AG08396 (cell line): ENCODE measurements at places on chromosomes 5 and 9.
A peak's percentile ranks its signal among the peaks of the same experiment; 100 is the strongest.

DNA sequence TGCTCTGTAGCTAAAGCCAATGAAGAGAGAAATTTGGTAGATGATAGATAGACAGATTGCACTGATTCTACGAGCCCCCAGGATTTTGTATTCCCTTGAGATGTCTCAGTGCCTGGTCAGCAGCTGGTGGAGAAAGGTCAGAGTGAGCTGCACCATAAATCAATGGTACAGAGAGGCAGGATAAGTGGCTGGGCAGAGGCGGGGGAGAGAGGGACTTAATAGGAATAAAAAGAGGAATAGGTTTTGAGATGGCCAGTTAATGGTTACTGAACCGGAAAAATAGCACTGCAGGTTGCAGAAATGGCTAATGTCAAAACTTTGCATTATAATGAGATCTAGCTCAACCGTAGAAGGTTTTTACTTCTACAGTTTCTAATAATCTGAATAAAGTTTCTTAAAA is 47.9 kb upstream of the SLC12A2 start:
- DNase-seq = no peak

DNA sequence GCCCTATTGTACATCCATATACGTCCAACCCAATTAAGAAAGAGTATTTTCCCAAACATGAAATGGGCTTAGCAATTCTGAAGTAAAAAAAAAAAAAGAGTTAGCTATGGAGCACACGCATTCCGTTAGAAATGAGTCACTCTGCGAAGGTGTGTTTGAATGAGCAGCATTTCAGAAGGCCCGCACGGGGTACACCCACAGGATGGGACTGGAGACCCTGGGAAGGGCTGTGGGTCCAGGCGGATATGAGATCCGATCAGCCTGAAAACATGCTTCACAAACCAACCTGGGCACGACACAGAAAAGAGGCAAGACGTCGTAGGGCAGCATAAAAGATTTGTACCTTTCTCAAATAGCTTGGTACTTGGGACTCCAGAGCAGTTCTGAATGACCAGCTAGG is 173.9 kb upstream of the KLF9 start:
- no peak for DNase-seq

DNA sequence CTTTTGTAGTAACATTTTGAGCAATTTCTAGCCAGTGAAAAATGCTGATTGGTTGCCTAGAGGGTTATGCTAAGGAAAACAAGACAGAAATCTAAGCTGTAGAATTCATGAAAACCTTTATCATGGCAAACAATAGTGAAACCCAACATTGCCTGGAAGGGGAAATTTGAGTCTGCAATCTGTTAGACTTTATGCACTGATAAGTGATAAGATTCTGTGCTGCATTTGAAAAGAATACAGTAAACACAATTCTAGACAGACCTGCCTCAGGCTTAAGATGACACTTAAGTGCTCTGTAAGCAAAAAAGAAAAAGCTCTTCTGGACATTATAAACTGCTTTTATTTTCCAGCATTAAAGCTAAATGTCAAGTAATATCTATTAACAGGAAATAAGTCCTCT is 519.3 kb downstream of the ISL1 start:
- DNase-seq = no peak

- peak; percentile 24 for DNase-seq
Observed at GRCh38 chr9:6686396-6686795, 40.9 kb upstream of the GLDC start.

- no peak for DNase-seq
Observed at GRCh38 chr5:106690585-106690984, 980.2 kb downstream of the EFNA5 start.

DNA sequence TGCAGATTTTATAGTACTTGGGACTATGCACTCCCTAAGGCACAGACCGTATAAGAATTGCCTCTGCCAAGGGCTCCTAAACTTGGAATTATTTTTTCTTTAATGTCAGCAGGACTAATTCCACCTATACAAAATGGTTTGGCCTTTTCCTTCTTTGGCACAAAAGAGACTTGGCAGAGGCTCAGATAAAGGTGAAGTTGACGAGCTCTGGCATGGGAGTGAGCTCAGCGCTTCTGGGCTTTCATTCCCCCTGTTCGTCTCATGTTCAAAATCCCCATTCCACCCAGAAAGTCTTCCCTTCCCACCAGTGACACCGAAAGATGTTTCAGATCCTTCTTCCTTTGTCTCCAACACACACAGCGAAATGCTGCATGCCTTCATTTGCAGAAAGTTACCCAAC is 61.2 kb downstream of the F2RL2 start:
- DNase-seq = no peak

GRCh38 chr5:116424258-116424615 is 150.4 kb downstream of the SEMA6A start:
- no peak for DNase-seq

DNA sequence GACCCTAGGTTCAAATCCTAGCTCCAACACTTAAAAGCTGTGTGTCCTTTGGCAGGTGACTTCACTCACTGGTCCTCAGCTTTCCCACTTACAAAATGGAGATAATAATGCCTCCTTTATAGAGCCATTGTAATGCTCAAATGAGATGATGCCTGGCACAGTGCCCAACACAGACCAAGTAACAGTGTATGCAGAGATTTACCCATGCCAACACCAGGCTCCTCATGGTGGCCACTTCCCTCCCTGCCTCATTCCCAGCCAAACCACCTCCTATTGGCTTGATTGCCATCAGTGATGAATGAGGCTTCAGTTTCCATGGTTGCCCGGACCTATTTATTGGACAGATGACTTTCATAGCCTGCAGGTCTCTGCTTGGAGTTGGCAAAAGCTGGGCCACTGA is 469.4 kb downstream of the CDK5RAP2 start:
- no peak for DNase-seq

DNA sequence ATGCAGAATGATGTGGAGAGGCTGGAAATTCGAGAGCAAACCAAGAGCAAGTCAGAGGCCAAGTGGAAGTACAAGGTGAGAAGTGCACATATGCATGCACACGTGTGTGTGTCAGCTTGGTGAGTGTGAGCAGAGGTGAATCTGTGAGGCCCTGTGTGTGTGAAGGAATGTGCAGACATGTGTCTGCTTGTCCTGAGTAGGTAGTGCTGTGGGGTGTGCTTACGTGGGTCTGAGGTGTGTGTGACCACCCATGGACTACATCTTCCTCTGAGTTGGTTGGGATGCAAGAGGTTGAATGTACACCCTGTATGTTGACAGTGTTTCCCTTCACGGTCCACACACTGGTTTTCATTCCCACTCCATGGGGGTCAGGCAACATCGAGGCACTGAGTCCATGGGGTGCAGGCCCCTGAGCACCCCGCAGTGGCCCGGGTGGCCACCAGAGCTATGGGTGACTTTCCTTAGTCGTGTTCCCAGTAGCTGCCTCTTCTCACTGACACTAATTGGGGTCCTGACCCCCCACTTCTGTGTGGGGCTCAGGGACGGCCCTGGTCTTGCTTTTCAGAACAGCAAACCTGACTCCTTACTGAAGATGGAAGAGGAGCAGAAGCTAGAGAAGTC is 86.7 kb downstream of the PHF2 start:
- no peak for DNase-seq

DNA sequence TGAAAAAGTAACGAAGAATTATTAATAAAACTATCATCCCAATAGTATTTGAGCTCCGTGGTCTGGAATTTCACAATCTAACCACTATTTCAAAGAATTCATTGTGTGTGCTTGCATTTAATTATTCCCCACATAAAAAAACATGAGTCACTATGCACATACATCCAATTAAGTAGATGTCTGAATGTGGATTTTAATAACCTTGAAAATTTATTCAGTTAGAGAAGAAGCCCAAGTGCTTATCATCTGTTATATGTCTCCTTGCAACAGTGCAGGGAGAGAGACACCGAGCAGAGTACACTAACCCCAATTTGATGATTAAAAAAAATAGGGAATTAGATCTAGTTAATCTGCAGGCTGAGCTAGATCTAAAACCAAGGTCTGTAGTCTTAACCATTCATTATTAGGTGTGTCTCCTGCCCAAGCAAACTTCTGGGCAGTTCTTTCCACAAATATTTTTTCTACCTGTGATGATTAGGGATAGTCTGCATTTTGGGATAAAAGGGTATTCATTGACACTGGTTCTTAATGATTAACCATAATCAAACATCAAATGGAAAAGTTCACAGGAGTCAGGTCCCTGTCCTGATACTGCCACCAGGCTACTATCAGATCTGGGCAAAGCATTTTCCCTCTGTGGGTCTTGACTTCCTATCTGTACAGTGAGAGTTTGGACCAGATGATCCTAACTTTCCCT is 164.2 kb downstream of the GRIA1 start:
- DNase-seq = no peak

DNA sequence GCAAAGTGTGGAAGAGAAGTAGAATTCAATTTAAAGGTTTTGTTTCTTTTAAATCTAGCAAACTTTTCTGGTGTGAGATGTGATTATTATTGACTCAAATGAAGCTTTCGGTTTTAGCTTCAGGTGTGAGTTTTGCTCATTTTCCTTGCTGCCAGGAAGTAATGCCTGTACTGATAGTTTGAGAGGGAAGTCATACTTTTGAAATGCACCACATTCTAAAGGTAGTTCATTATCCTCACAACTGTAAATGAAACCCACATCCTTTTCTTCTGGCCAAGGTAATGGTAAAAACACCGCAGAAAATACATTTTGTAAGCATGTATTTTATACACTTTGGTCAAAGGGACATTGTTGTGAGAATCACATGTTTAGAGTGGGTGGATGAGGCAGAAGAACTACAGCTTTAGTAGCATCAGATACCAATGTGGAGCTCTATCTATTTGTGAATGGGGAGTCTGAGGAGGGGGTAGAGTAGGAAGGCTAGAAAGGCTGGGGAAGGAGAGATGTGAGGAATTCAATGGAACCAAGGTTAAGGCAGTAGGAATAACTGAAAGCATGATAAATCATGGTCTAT is 167.0 kb upstream of the CDKN2B start:
- DNase-seq = no peak
